ENCODE measurements at places on chromosomes 1 and 21.
A peak's percentile ranks its signal among the peaks of the same experiment; 100 is the strongest.

DNA sequence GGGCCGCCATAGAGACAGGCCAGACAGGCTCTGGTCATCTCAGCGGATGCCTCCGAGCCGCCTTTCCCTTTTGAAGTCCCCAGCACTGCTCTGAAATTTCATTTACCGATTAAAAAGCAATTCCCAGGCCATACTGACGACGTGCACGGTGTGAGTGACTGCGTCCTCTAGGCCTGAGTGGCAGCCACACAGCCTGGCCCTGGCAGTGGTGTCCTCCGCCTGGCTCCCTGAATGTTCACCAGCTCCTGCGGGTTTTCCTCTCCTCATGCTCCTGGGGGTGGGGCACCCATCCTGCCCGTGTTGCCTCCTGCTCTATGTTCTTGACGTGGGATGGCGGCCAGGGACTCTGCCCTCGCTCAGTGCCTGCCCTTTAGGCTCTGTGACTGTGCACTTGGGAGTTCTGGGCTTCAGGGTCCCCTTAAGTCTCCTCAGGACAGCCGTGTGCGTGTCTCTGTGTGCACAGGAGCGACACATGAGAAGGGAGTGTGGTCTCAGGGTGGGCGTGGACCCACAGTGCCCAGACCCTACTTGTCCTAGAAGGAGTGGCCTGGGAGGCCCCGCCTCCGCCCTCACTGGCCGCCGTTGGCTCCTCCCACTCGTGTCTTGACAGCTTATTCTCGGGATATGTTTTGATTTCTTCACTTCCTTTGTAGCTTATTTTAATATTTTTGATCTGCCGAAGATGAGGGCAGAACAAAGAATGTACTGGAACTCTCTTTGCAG, 3.6 kb downstream of the SKI start:
- no peak for DNase-seq

DNA sequence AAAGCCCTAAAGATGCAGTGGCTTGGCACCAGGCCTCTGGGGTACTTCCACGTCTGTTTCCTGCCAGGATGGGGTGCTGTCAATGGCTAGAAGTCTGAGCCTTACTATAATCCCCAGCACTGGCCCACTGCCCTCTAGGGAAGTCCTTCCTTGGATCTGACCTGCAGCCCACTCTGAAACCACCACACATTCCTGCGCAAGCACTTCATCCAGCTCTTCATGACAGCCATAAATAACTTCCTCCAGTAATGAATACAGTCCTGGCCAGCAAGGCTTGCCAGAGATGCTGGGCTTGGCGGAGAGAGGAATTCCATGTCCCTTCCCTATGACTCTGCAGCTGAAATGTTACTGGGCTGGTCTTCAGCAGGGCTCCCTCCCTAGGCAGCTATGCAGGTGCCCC, 32.6 kb downstream of the ALPL start:
- DNase-seq: peak; percentile 72

- no peak for DNase-seq
These were observed 1.1 kb downstream of the WARS2 start for GRCh38 chr1:119139403-119139802.

GRCh38 chr1:172390301-172390682, 30.2 kb upstream of the C1orf105 start:
- no peak for DNase-seq

DNA sequence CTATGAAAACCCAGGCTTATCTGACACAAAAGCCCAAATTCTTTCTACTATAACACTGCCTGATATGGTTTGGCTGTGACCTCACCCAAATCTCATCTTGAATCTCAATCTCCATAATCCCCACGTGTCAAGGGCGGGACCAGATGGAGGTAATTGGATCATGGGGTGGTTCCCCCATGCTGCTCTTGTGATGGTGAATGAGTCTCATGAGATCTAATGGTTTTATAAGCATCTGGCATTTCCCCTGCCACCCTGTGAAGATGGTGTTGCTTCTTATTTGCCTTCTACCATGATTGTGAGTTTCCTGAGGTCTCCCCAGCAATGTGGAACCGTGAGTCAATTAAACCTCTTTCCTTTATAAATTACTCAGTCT, 123.3 kb upstream of the USP24 start:
- DNase-seq: no peak

DNA sequence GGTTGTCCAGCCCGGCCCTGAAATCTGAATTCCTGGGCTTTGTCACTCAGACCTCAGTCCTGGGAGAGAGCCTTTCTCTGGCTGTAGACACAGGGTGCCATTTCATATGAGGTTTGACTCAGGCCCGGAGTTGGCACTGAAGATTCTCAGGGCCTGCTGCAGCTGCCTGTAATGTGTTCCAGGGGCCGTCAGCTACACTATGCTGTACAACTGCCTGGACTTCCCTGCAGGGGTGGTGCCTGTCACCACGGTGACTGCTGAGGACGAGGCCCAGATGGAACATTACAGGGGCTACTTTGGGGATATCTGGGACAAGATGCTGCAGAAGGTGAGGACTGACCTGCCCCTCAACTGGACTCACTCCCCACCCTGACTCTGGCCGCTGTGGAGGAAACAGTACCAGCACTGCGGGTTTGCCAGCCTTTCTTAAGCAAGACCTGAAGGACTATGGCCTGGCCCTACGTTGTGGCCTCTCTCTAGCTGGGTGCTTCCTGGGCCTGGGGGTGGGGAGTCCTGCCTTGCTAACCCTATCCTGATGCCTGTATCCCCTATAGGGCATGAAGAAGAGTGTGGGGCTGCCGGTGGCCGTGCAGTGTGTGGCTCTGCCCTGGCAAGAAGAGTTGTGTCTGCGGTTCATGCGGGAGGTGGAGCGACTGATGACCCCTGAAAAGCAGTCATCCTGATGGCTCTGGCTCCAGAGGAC, 18.9 kb downstream of the FAAH start:
- DNase-seq: no peak

- DNase-seq: no peak
These were observed 105.9 kb upstream of the EDEM3 start for GRCh38 chr1:184860535-184860934.

DNA sequence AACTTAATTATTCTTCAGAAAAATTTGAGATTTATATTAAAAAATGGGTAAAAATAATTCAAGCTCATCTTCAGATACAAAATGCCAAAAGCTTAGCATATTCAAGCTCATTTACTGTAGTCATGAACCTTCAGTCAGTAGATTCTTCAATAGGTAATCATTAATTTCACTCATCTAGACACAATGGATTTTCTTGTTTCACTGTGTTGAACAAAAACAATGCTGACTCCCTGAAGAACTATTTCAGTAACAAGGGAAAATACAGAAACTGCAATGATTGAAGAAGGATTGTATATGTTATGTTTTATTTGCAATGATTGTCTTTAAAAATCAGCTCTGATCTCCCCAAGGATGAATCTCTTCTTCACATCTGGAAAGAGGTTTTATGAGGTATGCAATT, 9.2 kb upstream of the HOOK1 start:
- DNase-seq: no peak

DNA sequence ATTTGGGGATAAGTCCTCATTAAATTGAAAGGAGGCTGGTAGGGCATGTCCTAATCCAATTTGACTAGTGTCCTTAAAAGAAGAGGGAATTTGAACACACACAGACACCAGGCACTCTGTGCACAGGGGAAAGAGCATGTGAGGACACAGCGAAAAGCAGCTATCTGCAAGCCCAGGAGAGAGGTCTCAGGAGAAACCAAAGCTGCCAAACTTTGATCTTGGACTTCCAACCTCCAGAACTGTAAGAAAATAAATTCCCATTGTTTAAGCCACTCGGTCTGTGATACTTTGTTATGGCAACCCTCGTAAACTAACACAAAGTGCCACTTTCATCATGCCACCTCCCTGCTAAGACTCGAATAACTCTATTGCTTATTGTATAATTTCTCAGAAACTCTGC, 13.8 kb downstream of the PLA2G4A start:
- DNase-seq: no peak

Data from A172 (cell line).